Skeletal muscle cell (primary cell): ENCODE measurements at places on chromosomes 4 and X.

DNA sequence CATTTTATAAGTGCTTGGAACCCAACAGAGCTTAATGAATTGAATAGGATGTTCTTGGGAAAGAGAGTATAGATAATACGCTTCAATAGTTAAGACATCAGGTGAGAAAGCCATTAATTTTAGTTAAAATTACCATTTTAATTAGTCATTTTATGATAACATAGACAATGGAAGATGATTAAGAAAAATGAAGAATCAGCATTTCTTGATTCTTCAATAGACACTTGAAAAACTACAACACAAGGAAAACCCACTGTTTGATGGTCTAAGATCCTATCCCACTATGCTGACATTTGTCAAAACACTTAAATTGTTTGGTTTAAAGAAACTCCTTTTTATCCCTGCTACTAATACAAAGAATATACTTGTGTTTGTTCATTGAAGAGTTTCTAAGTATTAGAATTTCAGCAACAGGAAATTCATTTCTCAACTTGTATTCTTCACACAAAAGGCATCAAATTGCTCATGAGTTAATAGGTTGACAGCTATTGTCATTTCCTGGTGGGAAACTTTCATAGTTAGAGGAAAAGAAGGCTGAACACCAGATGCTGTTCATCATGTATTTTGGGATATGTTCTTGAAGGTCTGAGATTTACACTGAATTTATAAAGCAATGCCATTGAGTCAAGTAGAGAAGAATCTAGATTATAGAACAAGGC lies 9.6 kb upstream of the CXCL2 start:
- no peak for DNase-seq

GRCh38 chr4:37243722-37244582 lies 591 bp upstream of the NWD2 start:
- no peak for DNase-seq

DNA sequence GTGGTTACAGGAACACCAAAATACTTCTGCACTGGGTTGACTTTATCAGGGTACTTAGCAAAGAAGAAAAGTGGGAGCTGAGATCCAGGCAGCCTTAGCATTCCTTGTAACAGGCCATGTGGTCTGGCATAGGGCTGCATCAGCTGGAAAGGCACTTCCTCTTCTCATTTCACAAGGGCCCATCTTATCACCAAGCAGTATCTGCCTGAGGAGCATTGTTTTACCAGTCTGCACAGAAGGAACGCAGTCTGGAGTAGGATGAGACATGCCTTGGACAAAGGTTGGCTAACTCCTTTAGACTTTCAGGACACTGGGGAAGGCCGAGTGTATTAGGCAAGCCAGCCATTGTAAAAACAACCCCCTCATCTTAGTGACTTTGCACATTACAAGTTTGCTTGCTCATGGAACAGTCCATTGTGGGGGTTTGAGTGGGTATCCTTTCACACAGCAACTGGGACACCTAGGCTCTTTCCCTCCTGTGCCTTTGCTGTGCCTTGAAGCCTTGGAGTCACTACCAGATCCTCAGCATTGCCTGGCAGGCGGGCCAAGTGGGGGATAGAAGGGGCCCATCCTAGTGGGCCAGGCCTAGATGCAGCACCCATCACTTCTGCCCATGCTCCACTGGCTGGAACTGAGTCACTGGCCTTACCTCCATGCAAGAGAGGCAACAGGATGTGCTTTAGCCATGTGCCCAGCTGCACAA lies 4.6 kb downstream of the SUV39H1 start:
- DNase-seq: no peak

DNA sequence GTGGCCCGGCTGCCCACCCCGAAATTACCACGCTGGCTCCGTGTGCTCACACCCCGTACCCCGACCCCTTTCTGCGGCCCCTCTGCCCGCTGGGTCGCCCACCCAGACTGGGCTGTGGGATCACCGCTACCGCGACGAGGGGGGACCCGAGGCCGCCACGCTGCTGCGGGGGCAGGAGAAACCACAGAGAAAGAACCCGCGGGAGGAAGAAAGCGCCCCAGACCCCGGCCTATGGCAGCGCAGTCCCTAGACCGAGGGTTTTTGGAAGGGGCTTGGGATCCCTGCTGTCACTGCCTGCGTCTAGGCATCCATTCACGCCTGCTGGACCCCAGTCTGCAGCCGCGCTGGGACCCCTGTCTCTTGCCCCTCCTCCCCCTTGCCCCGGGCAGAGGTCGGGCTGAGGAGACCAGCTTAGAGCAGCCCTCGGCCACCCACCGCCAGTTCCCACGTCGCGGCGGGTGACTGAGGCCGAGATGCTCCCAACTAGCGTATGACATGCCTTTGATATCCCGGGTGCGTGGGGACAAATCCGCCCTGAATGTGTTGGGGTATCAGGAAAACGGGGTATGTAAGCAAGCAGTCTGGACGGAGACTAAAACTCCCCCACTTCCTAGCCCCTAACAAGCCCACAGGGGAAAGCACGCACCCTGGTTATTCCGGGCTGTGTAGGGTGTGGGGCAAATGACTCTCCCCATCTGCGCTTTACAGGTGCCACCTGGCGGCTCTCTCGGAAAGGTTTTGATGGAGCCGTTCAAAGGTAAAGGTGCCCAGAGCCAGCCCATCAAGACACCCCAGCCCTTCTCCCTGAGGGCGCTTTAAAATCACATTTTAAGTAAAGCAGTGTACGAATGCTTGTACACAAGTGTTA lies 862 bp upstream of the INPP4B start:
- DNase-seq: no peak

DNA sequence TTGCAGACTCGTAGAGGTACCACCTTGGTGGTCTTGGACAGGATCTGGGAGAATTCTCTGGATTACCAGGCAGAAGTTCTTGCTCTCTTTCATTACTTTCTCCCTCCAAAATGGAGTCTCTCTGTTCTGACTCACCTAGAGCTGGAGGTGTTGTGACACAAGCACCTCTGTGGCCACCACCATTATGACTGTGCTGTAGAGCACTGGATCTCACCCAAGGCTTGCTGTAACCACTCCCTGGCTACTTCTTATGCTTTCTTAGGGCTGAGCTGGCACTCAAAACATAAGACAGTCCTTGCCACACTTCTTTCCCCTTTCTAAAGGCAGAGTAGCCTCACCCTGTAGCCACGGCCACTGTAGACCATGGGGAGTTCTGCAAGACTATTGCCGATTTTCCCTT lies 296.6 kb upstream of the DIPK2B start:
- no peak for DNase-seq

DNA sequence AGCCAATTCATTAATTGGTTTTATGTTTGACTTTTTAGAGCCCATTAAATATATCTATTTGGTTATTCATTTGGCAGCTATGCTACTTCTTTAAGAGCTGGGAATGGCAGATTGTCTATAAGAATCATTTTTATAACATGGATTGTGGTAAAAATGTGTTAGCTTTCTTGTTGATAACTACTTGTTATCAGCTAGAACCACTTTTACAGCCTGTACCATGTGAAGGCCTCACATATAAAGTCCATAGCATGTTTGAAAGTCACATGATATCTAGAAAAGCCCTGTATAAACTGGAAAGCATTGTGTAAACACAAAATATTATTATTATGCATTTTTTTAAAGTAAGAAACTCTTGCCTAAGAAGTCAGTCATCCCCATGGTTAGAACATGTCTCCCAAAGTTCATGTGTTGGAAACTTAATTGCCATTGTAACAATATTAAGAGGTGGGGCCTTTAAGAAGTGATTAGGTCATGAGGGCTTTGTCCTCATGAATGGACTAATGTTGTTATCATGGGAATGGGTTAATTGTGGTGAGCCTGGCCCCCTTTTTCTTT lies 110.9 kb upstream of the BMP2K start:
- DNase-seq: no peak
